ENCODE measurements at places on chromosomes 13 and 19. TPM values are rescaled to one million over a fixed set of nuclear protein-coding genes. Genes with fewer than 3 reads are reported as not detected.

DNA sequence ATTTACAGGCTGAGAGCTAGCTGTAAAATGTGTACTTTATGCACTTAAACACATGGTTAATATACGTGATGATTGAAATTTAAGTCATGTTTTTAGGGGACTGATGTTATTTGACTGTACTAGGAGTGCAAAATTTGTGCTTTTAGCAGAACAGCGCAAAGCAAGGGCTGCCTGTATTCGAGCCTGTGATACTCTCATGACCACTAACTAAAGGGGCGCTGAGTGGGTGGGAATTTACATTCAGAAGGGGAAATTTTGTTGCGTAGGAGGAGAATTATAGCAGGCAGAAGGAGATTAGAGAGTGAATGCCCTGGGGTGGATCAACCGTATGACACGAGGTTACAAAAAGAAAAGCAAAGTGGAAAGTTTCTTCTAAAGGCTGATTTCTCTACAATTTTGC, 271.8 kb upstream of the HTR2A start:
- no peak for DNase-seq

DNA sequence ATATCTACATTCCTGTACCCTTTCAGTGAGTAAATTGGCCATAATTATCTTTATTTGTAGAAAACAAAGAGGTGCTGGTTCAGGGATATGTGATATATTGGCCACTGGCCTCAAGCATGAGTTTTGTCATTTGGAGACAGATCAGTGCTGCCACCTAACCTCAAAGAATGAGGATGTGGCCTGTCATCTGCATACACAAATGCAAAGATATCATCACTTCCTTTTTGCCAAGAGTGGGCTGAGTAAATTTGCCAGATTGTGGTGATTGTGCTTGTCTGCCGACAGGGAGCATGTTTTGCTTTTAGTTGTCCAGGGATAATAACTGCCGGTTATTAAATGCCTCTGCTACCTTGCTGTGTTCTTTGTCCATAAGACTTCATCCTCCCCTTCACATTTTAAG, 44.2 kb downstream of the WASF3 start:
- peak; percentile 35 for DNase-seq

DNA sequence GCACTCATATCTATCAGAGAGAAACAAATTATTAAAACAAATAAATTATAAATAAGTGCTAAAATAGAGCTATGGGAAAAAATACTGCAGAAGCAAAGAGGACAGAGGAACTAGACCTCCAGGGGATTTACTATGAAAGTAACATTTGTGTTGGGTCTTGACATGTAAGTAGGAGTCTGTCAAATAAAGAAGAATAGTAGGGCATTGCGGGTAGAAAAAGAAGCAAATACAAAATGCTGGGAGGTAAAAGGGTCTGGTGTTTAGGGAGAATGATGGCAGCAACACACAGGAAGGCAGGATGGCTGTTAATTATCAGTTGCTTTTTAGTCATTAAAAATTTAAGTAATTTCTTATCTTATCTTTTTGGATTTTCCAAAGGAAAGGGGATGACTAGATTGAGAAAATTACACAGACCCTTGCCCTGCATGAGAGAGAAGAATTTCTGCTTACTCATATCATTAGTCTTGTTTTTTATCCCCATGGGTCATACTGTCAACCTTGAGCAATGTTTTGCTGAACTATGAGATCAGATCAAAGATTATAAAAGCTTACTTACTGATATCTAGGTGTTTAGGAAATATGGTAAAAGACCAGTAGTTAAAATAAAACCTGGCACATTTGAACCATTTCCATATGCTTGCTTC, 472.7 kb downstream of the DIAPH3 start:
- DNase-seq: peak; percentile 42

- peak; percentile 32 for DNase-seq
Measured at GRCh38 chr19:45637890-45638667, 1.1 kb downstream of the EML2 start.

DNA sequence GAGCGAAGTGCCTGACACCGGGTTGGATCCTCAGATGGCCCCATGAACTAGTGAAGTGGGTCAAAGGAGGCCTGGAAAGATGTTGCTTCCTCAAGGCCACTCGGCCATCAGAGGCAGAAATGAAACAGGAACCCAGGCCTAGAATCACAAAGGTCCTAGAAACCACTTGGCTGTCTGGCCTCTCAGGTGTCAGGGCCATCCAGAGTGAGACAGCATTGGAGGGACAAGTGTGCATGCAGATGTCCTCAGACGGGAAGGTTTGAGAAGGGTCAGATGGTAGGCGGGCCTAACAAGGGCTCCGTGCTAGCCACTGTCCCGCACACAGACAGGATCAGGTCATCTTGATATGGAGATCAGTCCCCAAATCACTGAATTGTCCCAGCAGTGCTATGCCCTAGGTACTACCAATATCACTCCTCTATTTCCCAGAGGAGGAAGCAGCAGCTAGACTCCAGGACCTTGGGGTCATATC, 14.3 kb downstream of the CCDC97 start:
- no peak for DNase-seq

DNA sequence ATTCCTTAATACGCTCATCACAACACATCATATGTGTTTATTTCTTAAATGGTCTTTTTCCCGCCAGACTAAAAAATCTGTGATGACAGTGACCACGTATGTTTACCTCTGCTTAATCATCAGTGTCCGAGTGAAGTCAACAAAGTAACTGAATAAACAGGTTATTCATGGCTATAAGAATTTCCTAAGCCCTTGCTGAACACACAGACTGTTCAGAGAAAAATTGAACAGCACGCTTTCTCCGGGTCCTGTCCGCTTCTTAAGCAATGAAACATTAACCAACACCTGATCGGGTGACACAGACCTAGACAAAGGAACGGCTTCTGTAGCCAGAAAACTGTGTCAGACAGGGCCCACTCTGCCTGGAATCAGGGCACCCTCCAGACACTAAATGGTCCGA, 14.3 kb downstream of the SAFB2 start:
- DNase-seq: no peak

DNA sequence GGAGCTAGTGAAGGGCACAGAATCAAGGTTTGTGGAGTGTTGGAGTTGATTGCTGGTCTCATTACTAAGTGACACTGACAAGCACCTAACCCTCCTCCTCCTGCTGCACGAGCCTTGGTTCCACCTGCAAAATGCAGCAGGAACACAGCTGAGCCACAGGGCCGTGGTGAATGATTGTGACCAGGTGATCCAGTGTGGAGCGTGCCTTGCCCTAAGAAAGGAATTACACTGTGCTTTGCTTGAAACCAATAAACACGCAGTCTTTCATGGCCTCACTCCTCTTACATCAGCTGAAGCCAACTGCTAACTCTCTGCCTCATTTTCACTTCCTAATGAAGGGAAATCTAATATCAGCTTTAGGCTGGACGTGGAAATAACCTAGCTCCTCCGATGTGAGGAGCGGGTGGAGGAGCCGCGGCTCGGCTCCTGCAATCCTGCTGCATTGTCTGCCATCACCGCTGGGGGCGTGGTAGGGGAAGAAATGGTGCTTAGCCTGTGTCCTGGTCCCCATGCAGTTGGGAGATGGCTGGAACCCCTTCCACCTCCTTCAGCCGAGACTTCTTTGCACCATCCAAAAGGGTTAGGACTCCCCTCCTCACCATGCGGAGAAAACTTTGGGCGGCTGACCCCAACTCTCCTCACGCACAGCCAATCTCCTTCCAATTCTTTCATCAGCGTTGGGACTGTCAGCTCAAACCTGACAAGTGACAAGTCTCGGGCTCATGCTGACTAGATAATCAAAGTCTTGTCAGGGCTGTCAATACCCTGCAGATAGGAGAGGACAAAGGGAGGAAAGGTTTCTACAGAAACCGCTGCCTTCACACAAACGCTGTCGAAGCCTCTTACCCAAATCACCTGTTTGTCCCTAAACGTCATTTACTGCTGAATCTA, 427.9 kb downstream of the ZNF536 start:
- DNase-seq: peak; percentile 2

The SPTBN4 gene
- 3.5 TPM for total RNA-seq
